ENCODE measurements at places on chromosomes 5 and 9.

GRCh38 chr5:27353540-27353939 lies 315.2 kb upstream of the CDH9 start:
- no peak for DNase-seq

- no peak for DNase-seq
Observed at GRCh38 chr9:13979941-13980318, 334.0 kb downstream of the NFIB start.

DNA sequence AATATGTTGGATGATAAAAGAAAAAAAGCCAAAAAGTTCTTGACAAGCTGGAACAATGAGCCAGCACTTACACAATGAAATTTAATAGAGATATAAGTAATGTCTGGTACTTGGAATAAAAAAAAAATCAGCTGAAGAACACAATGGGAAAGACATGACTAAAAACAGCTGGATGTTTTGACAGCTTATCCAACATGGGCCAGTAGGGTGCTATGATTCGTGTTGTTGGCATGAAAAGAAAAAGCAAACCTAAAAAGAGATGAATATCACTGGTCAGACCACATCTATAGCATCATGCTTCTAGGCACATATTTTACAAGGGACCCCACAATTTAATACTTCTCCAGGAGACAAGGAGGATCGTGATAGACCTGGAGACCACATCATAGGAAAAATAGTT lies 175.3 kb downstream of the ARL15 start:
- DNase-seq: no peak

GRCh38 chr9:15529566-15530324 lies 19.0 kb upstream of the PSIP1 start:
- no peak for DNase-seq
